ENCODE measurements at places on chromosomes 7 and 10. TPM values are rescaled to one million over a fixed set of nuclear protein-coding genes. Genes with fewer than 3 reads are reported as not detected.

The SEC24C gene
- 68.6 TPM for total RNA-seq

The MMP21 gene
- total RNA-seq, result not detected

The ZNF503 gene
- total RNA-seq, result 110 TPM

The AOAH gene
- total RNA-seq, result not detected

The PIK3AP1 gene
- 2.0 TPM for total RNA-seq

The MARVELD1 gene
- total RNA-seq, result 38.3 TPM

The SLC16A12 gene
- total RNA-seq, result 7.0 TPM

The CHCHD1 gene
- 37.8 TPM for total RNA-seq

The IQUB gene
- 3.5 TPM for total RNA-seq

GRCh38 chr10:80292607-80293239, 3.3 kb upstream of the MAT1A start:
- DNase-seq, result no peak
- H3K27ac ChIP-seq, result no peak overlapping the region
- no peaks in the 10 kb centered on the region for H3K4me1 ChIP-seq
- H3K27me3 ChIP-seq, result no peaks in the 10 kb centered on the region
- no peak overlapping the region for H3K4me3 ChIP-seq
- no peaks in the 10 kb centered on the region for H3K36me3 ChIP-seq

- H3K27me3 ChIP-seq, result no peaks in the 10 kb centered on the region
- H3K4me1 ChIP-seq, result peaks cover 2% of the 10 kb centered on the region
- no peak overlapping the region for H3K27ac ChIP-seq
- DNase-seq, result no peak
- no peaks in the 10 kb centered on the region for H3K36me3 ChIP-seq
These were observed 75.9 kb downstream of the PPP1R3C start for GRCh38 chr10:91556691-91557566.

DNA sequence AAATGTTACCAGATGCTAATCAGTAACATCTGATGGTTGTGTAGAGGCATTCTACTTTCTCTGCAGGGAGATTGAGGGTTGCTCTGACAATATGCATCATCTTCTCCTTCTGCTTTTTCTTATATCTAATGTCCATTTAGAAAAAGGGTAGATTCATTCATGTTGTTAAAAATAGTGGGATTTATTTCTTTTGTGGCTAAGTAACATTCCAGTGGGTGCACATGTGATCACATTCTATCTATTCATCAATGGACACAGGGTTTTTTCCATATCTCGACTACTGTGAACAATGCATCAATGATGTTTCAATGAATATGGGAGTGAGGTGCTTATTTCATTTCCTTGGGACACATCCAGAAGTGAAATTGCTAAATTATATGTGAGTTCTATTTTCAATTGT, 103.9 kb downstream of the CRPPA start:
- no peak for DNase-seq
- H3K27ac ChIP-seq, result no peak overlapping the region
- H3K27me3 ChIP-seq, result no peaks in the 10 kb centered on the region
- H3K4me3 ChIP-seq, result no peak overlapping the region
- H3K4me1 ChIP-seq, result no peaks in the 10 kb centered on the region
- no peaks in the 10 kb centered on the region for H3K36me3 ChIP-seq

GRCh38 chr10:133173860-133174640, 14.0 kb downstream of the KNDC1 start:
- no peaks in the 10 kb centered on the region for H3K4me1 ChIP-seq
- no peak overlapping the region for H3K27ac ChIP-seq
- H3K27me3 ChIP-seq, result no peaks in the 10 kb centered on the region
- no peak for DNase-seq
- no peaks in the 10 kb centered on the region for H3K36me3 ChIP-seq

GRCh38 chr10:70584366-70584765, 18.2 kb downstream of the PRF1 start:
- H3K27ac ChIP-seq, result peak overlapping the region; percentile 37
- H3K4me1 ChIP-seq, result peaks cover 32% of the 10 kb centered on the region
- DNase-seq, result no peak
- H3K4me3 ChIP-seq, result no peak overlapping the region
- H3K27me3 ChIP-seq, result no peaks in the 10 kb centered on the region

DNA sequence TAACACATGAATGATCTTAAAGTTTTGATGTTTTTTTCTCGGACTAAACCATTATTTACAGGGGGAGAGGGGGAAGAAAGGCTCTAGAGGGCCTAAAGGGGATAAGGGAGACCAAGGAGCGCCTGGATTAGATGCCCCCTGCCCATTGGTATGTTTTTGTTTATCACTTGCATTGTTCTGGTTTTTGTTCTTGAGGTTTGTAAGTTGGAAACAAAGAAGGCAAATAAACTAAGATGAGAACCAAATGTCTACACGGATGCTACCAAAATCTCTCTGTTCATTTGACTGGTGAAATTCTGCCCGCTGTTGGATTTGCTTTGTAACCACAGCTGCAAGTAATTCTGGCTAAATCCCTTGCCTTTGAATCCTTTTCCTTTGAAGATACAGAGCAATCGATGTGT, 99.8 kb upstream of the MACROH2A2 start:
- DNase-seq, result no peak
- no peak overlapping the region for H3K4me3 ChIP-seq
- H3K27me3 ChIP-seq, result no peaks in the 10 kb centered on the region
- no peaks in the 10 kb centered on the region for H3K4me1 ChIP-seq

DNA sequence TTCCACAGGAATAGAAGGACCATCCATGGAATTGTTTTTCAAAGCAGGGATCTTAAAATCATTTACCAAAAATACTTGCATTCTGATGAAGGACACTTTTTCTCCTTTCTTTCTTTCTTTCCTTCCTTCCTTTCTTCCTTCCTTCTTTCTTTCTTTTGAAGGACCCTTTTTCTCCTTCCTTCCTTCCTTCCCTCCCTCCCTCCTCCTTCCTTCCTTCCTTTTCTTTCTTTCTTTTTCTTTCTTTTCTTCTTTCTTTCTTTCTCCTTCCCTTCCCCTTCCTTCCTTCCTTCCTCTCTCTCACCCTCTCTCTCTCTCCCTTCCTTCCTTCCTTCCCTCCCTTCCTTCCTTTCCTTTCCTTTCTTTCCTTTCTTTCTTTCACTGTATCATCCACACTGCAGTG, 74.8 kb downstream of the PRKCQ start:
- no peaks in the 10 kb centered on the region for H3K27me3 ChIP-seq
- no peak overlapping the region for H3K4me3 ChIP-seq
- H3K4me1 ChIP-seq, result no peaks in the 10 kb centered on the region
- DNase-seq, result no peak
- H3K27ac ChIP-seq, result no peak overlapping the region

GRCh38 chr7:105916603-105917002, 40.2 kb upstream of the ATXN7L1 start:
- no peaks in the 10 kb centered on the region for H3K4me1 ChIP-seq
- no peak overlapping the region for H3K4me3 ChIP-seq
- DNase-seq, result peak; percentile 63

- H3K27ac ChIP-seq, result no peak overlapping the region
- no peak overlapping the region for H3K4me3 ChIP-seq
- H3K27me3 ChIP-seq, result no peaks in the 10 kb centered on the region
- no peaks in the 10 kb centered on the region for H3K4me1 ChIP-seq
- H3K36me3 ChIP-seq, result no peaks in the 10 kb centered on the region
These were observed 561.1 kb upstream of the STEAP1 start for GRCh38 chr7:89593125-89593524.

DNA sequence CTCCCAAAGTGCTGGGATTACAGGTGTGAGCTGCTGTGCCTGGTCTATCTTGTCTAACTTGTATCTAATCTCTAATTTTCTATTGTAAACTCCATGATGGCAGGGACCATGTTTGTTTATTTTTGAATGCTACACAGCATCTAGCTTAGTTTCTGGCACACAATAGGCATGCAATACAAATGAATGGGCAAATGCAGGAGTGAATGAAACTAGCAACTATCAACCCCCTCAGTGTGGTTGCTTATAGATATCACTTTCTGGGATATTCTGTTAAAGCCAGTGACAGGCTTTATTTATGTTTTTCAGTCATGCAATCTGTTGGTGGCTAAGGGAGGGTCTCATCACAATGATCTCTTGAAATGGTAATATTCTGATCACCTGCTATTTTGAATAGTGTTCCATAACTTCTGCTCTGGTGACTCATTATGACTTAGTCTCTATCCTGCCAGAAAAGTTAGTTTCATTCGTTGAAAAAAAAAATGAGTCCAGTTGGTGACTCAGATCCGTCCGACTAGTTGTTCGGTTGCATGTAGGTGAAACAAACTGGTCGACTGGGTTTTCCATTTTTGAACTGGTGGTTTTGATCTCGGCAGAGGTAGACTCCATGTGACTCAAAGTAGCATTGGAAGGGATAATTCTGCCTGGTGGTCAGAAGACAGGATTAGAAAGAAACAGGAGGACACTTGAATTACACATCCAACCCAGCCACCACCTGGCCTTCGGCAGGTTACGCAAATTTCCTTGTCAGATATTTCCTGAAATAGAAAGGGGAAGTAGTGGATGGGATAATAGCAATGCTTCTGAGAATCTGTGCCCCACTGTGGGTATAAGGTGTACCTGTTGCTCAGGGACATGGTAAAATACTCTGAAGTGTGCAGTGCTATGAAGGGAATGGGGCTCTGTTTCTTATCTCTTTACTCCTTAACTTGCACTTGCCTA, 76.8 kb downstream of the GATA3 start:
- H3K4me1 ChIP-seq, result peaks cover 4% of the 10 kb centered on the region
- no peaks in the 10 kb centered on the region for H3K36me3 ChIP-seq
- no peak overlapping the region for H3K27ac ChIP-seq
- peak; percentile 38 for DNase-seq
- H3K4me3 ChIP-seq, result no peak overlapping the region
- peaks cover 3% of the 10 kb centered on the region for H3K27me3 ChIP-seq

DNA sequence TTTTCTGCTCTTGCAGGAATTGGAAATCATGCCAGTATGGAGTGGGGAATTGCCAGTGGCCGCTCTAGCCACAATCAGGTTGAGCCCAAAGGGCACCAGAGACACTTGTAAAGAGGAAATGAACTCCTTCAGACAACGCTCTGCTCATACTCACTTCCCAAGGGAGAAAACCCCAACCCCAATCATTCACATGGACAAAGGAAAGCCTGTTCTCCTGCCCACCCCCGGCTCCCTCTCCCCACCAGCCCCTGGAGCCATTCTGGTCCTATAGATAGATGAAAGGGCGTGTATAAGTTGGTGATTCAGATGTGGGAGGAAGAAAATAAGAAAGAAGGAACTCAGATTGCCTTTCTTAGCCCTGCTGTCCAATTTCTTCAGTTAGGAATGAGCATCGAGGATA, 57.4 kb downstream of the GFRA1 start:
- DNase-seq, result no peak
- H3K36me3 ChIP-seq, result no peaks in the 10 kb centered on the region
- H3K4me1 ChIP-seq, result peaks cover 6% of the 10 kb centered on the region
- H3K27ac ChIP-seq, result no peak overlapping the region

DNA sequence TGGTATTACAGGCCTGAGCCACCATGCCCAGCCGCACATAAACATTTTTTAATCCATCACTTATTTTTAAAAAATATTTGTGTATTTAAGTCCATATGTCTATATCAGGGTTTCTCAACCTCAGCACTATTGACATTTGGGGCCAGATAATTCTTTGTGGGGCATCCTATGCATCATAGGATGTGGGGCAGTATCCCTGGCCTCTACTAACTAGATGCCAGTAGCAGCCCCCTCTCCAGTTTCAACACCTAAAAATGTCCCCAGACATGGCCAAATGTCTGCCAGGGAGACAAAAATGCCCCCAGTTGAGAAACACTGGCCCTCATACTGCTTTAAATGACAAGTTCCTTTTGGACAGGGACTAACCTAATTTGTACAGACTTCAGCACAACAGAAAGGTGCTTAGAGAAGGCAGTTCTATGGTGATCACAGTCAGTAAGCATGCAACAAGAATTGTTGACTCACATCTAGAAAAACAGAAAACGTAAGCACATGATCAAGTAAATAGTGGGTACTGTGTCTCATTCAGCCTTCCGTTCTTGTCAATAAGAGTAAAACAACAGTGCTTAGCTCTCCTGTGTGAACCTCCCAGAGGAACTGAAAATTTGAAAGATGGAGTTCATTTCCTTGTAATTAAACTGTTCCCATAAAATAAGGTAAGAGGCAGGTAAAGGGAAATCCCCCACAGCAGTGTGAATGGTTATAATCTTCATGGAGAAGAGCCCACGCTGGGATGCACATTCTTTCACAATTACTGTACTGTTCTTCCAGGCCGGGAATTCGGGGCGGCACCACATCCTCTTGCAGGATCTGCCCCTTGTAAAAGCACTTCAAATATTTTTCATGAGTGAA, 17.3 kb upstream of the ADRB1 start:
- peaks cover 34% of the 10 kb centered on the region for H3K4me1 ChIP-seq
- no peak overlapping the region for H3K4me3 ChIP-seq
- no peak overlapping the region for H3K27ac ChIP-seq
- DNase-seq, result peak; percentile 65
- H3K27me3 ChIP-seq, result no peaks in the 10 kb centered on the region

DNA sequence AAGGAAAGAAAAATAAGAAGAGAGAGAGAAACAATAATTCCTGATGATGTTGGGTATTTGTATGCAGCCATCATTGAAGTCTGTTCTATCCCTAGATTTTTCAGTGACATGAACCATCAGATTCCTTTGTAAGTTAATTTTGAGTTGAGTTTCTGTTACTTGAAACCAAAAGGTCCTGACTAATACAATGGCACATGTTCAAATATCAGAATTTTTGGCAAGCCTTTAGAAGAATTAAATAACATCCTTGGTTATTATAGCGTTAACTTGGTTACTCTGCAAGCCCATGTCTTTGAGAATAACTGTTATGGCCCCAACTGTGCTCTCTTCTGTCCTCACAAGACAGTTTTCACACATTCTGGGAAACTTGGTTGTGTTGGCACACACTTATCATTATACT, 66.5 kb downstream of the SYPL1 start:
- H3K4me3 ChIP-seq, result no peak overlapping the region
- no peak overlapping the region for H3K27ac ChIP-seq
- no peaks in the 10 kb centered on the region for H3K27me3 ChIP-seq
- H3K36me3 ChIP-seq, result no peaks in the 10 kb centered on the region

GRCh38 chr10:57334523-57334922, 933.2 kb downstream of the IPMK start:
- H3K27ac ChIP-seq, result no peak overlapping the region
- H3K4me1 ChIP-seq, result no peaks in the 10 kb centered on the region
- no peak overlapping the region for H3K4me3 ChIP-seq
- no peaks in the 10 kb centered on the region for H3K27me3 ChIP-seq
- DNase-seq, result no peak

DNA sequence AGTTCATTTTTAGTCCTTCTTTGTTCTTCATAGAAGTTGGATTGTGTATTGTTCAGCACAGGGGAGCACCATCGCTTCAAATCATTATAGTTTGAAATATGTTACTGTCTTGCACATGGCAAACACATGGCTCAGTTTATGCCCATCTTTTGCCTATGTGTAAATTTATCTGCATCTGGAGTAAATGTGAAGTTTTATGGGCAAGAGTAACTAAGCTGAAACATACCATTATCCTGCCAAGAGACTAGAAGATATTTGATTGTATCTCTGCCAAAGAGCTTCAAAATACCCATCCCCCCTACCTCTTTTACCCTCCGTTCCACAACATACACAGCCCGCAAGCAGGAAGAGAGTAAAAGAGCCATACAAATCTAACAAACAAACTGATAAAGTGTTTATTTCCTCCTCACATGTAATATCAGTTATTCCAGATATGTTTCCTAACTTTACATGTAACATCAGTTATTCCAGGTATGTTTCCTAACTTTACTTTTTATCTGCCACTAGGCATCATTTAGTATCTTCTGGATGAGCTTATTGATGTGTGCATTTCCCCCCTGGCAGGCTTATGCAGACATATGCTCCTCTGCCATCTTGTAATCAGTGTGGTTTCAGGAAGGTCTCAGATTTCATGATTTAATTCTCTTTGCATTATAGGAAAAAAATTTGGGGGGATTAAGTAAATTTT, 127.7 kb downstream of the SRI start:
- H3K27me3 ChIP-seq, result no peaks in the 10 kb centered on the region
- H3K4me3 ChIP-seq, result no peak overlapping the region
- DNase-seq, result no peak
- H3K4me1 ChIP-seq, result no peaks in the 10 kb centered on the region

Data from cardiac muscle cell (in vitro differentiated cells and primary cell).